ENCODE measurements at places on chromosomes 11 and 22. TPM values are rescaled to one million over a fixed set of nuclear protein-coding genes. Genes with fewer than 3 reads are reported as not detected.

The HMOX1 gene
- total RNA-seq, result 78.5 TPM

DNA sequence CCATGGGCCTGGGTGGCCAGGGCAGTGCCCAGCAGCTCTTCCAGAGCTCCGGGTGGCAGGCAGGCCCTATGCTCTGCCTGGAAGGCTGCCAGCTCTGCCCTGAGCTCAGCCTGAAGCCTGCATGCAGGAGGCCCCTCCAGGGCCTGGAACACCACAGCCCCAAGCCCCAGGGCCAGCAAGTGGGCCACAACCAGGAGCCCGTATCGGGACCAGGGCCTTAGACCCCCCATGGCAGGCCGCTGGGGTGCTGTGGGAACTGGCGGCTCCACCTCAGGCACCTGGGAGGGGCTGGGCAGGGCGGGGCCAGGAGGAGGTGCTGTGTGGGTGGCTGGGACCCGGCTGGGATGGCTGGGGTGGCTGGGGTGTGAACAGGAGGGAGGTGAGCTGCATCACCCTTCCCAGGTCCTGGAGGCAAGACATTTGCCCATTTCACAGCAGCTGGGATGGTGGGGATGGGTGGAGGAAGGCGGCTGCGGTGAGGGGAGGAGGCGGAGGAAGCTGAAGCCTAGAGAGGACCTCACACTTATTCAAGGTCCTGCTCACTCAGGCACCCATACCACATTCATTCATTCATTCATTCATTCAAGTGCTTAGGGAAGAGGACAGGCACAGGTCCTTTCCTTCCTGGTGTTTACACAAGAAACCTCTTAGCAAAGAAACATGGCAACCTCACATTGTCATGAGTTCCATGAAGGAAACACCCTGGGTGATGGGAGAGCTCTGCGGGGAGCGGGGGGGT, at the start of gene KCNK7:
Gene KCNK7 (minus strand): TSS at position 258 of the 739 bp plus-strand sequence. CDS start 28 bp downstream, at position 230.
- DNase-seq, result no peak

DNA sequence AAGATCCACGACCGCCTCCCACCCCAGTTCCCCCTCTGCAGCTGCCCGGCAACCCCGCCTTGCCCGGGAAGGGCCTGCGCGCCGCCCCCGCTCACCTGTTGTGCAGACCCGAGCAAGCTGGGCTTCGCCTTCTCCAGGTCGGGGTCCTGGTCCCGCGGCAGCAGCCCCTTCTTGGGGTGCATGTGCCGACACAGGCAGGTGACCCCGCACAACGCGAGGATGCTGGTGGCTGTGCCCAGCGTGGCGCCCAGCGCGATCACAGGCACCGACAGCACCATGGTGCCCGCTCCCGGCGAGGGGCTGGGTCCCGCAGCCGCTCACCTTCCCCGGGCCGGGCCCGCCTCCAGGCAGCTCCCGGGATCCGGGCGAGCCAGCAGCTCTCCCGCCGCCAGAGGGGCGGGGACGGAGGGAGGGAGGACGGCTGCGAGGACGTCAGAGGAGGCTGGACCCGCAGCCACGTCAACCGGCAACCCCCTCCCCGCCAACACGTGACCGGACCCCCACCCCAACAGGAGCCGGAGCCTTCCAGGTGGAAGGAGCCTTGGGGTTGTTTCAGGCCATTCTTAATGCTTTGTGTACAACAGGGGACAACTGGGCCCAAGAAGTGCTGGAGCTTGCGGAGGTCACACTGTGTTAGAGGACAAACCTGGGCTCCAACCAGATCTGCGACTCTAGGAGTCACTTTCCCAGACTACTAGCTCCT, at the start of gene SYT13:
Gene SYT13 (minus strand): TSS at position 412 of the 703 bp plus-strand sequence. CDS start 134 bp downstream, at position 278.
- no peak for DNase-seq

The MCM5 gene
- 23.0 TPM for total RNA-seq

GRCh38 chr11:126673319-126673718, 317.8 kb downstream of the ST3GAL4 start:
- no peak for DNase-seq

GRCh38 chr11:8610532-8611116, 16.6 kb upstream of the STK33 start:
- DNase-seq, result no peak

DNA sequence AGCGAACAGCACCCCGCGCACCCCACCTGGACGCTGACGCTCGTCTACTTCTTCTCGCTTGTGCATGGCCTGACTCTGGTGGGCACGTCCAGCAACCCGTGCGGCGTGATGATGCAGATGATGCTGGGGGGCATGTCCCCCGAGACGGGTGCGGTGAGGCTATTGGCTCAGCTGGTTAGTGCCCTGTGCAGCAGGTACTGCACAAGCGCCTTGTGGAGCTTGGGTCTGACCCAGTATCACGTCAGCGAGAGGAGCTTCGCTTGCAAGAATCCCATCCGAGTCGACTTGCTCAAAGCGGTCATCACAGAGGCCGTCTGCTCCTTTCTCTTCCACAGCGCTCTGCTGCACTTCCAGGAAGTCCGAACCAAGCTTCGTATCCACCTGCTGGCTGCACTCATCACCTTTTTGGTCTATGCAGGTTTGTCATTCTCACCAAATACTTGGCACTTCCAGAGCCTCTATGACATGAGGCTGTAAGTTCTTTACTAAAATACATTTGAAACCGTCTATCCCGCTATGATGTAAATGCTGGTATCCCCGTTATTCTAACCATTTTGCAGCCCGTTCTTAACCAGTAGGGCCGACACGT, 535 bp downstream of the AQP11 start:
- DNase-seq, result no peak

DNA sequence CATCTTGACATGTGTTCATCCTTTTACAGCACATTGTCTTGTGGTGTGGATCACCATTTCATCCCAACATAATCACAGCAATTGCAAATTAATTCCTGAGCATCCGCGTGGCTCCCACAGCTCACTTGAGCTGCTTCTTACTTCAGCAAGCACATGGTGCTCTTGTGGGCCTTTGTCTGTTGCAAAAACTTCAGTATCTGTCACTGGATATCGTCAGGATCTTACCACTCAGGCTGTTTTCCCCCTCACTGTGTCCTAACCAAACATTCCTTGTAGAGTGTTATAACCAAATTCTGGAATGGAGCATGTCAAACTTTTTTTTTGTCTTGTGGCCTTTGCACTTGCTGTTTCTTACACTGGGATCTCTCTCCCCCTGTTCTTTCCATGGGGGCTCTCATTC, 683.1 kb upstream of the ARHGAP42 start:
- no peak for DNase-seq

DNA sequence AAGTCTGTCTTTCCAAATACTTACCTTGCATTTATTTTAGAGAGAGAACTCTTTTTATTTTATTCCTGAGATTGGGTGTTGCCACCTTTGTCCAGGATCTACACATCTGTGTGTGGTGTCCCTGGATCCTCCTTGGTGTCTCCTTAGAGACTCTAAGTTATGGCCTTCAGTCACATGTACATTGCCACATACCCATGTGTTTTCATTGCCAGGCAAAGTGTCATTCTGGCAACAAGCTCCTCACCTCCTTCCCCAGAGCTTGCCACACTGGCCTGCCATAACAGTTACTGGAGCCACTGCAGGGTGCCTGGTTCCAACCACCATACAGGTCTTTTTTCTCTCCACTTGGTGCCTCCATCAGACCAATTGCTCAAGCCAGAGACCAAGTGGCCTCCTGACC, 379.7 kb downstream of the NTM start:
- no peak for DNase-seq

DNA sequence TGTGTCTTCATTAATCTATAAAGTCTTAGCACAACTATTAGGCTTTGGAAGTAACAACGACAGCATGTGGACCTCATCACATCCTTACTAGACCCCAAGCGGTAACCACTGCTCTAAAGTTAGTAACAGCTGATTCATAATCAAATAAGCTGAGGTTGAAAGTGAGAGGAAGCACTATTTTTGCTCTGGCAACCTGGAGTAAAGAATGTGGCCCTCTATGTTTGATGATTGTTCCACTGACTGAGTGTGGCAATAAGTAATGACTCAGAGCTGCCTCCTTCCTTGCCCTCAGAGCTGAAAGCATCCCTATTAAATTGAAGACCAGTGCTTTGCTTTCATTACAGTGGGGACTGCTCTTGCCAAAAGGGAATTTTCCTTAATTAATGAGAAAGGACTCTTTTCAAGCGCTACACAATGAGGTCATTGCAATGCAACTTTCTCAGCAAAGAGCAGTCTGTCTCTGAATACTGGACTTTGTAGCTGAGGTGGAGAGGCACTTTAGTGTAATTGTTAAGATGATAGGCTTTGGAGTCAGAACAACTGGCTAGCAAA, 906.1 kb upstream of the RAG2 start:
- no peak for DNase-seq

- no peak for DNase-seq
Measured at GRCh38 chr11:29282088-29282487, 734.7 kb downstream of the KCNA4 start.

GRCh38 chr11:2974272-2974671, 17.9 kb downstream of the NAP1L4 start:
- DNase-seq, result no peak

- no peak for DNase-seq
Measured at GRCh38 chr11:107769189-107769588, 57.3 kb upstream of the SLN start.

DNA sequence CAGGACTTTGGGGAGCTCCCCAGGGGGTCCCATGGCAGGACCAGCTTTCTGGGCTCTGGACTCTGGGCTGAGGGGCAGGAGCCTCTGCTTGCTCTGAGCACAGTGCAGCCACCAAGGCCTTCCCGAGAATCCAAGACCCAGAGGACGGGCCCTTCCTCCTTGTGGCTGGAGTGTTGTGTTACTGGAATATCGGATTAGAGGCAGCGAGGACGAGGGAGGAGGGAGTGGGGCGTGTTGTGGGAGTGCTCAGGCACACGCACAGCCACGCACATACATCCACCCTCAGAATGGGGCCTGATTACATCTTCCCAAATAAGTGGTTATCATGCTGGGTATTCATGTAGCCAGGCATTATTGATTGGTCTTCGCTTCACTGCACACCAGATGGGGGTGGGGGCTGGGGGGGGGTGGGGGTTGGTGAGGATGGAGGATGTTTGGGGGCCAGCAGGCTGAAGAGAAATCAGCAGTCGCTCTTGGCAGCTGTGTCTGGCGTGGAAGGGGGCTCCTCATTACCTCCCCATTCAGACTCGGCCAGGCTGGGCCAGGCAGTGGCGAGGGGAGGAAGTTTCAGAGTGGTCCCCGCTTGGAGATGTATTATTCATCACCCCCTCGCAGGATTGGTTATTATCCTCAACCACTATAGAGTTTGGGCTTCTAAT, 120.9 kb downstream of the ST3GAL4 start:
- no peak for DNase-seq

Data from sciatic nerve (tissue), 2 donors.